ENCODE measurements at places on chromosomes 2 and 18. TPM values are rescaled to one million over a fixed set of nuclear protein-coding genes. Genes with fewer than 3 reads are reported as not detected.

The TMEM131 gene
- total RNA-seq: 32.0 TPM

The REG1A gene
- total RNA-seq: not detected

GRCh38 chr2:46015671-46016070 is 281.5 kb upstream of the EPAS1 start:
- no peak for ATAC-seq

GRCh38 chr2:119760237-119760955 is 674 bp downstream of the PTPN4 start:
- ATAC-seq: no peak

DNA sequence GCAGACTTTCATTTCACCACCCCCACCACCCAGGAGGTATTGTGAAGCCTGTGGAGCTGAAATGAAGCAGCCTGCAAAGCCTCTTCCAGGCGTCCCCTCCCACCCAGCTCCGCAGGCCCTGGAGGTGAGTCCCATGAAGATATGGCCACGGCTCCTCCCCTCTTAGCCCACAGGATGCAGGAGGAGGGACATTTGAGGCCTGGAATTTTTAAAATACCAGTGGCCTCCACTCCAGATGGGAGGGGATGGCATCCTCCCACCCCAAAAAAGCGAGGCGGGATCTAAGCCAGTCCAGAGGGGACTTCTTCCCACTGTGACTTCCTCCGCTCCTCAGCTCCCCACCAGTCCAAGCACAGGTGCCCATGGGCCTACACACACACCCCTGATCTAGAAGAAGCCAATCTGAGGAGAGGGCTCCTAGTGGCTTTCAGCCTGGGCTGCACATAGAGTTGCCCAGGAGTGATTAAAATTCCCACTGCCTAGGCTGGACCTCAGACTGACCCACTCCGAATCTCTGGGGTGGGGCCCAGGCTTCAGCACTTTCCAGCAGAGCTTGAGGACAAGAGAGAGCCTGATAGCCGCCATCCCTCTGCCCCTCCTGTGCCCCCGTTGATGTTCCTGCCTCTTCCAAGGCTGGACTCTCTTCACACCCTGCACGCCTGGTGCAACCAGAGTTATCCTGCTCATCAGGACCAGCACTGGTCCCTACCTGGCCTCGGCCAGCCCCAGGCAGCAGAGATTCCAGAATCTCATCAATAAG is 206.9 kb downstream of the TNS1 start:
- ATAC-seq: no peak

DNA sequence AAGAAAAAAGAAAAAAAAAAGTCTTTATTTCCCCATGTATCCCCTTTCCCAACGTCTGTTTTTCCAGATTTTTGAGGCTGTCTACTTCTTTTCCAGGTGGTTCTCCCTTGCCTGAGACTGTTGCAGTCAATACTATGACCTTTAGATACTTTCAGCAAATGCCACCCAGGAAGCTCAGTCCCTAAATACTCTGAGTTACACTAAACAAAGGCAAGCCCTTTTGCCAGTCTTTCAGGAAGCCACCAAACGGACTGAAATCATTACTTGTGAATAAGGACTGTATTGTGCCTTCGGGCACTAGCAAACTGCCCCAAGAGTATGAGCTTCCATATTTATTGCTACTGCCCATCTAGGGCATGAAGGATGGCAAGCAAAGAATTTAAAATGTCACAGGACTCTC is 621.3 kb downstream of the SUCLG1 start:
- ATAC-seq: no peak

The ANO7 gene
- total RNA-seq: 0.81 TPM

The RBBP8 gene
- 23.8 TPM for total RNA-seq

The MPPE1 gene
- total RNA-seq: 19.5 TPM

DNA sequence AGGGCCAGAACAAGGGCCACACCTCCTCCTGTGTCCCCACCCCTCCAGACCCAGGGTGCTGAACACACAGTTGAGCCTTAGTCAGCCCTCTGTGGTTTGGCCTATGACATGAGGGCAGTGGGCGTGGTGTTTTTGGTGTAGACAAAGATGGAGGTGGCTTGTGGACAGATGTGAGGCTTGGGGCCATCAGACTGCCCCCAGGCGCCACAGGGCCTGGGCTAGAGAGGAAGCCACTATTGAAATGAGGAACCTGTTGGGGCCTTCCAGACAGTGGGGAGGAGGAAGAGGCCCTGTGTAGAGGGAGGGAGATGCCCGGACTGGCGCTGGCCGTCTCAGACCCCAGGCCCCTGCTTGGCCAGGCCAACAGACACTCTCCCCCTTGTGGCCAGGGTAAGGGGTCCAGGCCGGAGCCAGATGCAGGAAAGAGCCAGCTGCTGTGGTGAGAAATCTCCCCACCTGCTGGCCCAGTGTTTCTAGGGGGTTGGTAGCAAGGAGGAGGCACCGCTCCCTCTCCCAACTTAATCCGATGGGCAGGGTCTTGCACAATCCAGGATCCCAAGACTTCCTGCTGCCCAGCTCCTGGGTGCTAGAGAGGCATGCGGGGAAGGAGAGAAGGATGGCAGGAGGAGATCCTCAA is 53.8 kb downstream of the SMAD7 start:
- ATAC-seq: peak; percentile 76

- peak; percentile 87 for ATAC-seq
Observed at GRCh38 chr2:42117923-42118753, 51.0 kb upstream of the EML4 start.

DNA sequence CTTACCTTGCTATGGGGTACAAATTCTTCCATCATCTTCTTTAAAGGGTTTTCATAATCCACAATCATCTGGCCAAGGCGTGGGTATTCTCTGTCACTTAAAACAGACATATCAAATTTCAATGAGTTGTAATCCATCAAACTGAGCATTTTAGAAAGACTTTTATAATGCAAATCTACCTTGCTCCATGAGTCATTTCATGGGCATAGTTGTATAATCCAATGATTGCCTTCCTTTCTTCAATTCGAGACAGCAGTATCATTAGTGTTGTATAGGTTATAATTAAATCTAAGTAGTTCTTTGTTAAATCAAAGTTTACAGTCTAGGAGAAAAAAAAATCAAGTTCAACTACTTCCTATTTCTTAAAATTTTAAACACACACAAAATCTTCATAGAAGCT is 36.3 kb downstream of the NCKAP1 start:
- ATAC-seq: no peak

GRCh38 chr2:29047083-29047845 is 27.1 kb downstream of the PCARE start:
- ATAC-seq: no peak

DNA sequence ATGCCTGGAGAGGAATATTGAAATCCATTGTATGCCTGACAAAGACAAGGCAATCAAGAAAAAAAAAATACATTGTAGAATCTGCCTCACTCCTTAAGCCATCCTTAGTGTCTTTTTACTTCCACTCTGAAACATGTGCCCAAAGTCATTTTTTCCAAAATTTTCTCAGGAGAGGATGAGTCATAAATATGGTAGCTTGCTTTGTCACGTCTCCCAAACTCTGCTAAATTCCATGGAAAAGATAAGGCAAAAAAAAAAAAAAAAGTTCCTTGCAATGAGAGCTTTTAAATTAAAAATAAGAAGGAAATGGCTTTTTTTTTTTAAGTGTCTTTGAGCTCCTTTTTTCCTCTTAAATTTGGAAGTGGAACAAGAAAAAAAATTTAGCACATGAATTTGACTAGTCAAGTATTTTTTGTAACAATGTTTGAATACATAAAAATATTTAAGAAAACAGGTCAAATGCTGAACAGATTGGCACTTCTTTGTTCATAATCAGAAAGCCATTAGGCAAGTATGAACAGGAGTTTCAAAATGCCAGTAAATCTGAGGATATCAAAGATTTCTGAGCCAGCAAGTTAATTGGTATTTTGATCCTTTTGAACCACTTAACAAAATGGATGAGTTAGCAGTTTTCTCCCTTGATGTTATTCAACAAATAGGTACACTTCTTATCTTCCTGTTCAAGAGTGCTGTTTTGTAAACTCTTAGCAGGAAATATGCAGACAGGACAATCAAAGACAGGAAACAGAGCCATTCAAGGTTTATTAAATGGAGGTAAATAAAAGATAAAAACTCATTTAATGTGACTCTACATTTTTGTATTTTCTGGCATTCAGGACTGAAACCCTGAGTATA is 247.3 kb upstream of the SP5 start:
- ATAC-seq: no peak

The GCG gene
- not detected for total RNA-seq

- no peak for ATAC-seq
Observed at GRCh38 chr2:237479747-237480146, 7.3 kb upstream of the MLPH start.

The DNAJC5G gene
- total RNA-seq: not detected

DNA sequence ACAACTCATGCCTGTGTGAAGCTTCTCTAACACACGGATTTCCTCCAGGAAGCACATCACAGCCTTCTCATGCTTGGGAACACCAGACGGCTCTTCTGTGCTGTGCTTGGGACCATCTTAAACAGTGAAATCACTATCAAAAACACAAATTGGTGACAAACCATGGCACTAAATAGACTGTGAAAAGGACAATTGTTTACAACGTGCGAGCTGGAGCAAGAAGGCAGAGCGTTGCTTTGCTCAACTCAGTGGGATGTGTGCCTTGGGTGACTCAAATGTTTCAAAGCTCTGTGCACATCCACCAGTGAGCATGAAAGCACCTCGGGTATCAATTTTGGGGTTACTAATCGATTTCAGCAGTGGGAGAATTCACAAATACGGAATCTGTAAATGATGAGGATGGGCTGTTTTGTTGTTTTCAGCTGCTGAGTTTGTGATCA is 182.4 kb upstream of the ARL4C start:
- ATAC-seq: peak; percentile 71

DNA sequence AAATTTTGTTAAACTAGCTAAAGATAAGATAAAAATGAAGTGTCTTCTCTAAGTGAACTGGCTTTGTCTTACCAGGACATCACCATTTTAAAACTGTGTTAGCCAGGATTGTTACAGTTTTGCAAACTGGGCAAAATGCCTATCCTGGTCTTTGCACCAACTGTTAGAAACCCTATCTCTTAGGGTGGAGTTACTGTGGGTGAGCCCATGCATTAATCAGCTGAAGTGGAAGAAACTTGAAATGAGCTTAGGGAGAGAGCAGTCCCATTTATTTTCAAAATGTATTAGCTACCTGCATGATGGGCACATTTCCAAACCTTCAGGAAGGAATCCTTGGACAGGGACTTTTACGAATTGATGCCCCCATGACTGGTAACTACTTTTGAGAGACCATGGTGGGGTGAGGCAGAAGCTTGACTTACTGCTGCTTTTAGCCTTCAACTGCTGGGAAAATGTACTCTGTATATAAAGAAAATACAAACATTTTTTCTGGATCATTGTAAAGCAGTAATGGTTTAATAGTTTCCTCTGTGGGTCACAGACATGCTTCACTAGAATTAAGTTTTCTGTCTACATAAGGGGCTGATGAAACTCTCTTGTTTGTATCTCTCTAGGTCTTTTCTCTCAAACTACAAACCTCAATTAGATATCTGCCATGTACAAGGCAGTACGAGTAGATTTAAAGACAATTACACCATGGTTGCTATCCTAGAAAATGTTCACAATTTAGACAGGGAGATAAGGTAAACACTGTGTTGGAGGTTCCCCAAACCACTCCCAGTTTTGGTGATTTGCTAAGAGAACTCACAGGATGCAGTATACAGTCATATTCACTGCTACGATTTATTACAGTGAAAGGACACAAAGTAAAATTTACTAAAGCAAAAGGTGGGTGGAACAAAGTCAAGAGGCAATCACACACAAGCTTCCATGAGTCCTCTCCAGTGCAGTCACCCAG is 321.4 kb upstream of the MMADHC start:
- no peak for ATAC-seq

All from gastroesophageal sphincter (tissue), 4 donors.